Right lung (tissue), 10 donors: ENCODE measurements at places on chromosomes 12 and 14. TPM values are rescaled to one million over a fixed set of nuclear protein-coding genes. Genes with fewer than 3 reads are reported as not detected.

Gene A2M
- 1,629 TPM for polyA plus RNA-seq

DNA sequence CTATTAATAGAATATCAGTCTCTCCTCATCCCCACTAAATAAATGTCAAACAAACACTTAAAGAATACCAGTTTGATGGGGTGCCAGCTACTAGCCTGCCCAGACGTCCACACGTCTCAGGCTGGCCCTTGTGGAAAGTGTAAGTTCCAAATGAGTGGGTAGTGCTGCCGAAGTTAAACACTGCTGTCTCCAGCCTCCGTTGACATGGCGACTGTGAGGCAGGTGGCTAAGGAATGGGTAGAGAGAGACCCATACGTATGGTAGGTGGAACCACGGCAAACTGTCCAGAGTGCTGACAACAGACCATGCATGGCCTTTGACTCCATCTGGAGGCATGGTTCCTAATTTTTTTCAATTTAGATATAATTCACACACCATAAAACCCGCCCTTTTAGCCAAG lies 37.9 kb downstream of the PITPNM2 start:
- DNase-seq = no peak

GRCh38 chr14:105577314-105577861 lies 51.0 kb downstream of the TMEM121 start:
- no peak for DNase-seq

Gene SLC38A4
- 7.2 TPM for polyA plus RNA-seq

DNA sequence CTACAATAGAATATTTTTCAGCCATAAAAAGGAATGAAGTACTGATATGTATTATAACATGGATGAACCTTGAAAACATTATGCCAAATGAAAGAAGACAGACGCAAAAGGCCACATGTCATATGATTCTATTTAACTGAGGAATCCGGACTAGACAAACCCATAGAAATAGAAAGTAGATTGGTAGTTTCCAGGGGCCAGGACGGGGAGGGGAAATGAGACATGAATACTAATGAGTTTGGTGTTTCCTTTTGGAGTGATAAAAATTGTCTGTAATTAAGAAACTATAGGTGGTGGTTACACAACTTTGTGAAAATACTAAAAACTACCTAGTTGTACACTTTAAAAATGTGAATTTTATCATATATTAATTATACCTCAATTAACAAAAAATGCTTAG lies 247.6 kb downstream of the BCAT1 start:
- DNase-seq = no peak

Gene PPP1R1A
- polyA plus RNA-seq = 2.6 TPM

Gene P2RX7
- 2.2 TPM for polyA plus RNA-seq

DNA sequence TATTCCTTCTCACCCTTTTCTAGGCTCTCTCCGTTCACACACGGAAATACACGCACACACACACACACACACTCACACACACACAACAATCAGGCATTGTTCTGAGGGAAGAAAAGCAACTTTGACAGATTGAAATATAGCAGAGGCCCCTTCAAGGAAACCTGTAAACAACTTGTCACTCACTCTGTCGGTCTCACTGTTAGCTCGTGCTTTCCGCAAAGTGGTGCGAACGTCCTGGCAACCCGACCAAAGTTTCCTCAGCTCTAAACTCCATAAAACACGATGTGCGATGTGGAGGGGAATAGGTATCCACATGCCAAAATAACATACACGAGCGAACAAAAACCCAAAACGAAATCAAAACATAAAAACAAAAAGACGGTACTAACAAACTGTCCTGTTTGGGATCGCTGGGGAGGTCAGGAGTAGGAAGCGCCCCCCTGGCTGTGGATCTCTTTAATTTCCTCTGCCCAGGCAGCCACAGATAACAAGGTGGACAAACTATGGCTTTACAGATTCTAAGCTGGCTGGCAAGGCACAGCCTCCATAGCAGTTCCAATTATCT lies 822 bp upstream of the SOX5 start:
- peak; percentile 38 for DNase-seq

- no peak for DNase-seq
Observed at GRCh38 chr14:31858868-31859267, 218.2 kb upstream of the ARHGAP5 start.

Gene PTPRQ
- 5.8 TPM for polyA plus RNA-seq

Gene IFNG
- polyA plus RNA-seq = 0.12 TPM

DNA sequence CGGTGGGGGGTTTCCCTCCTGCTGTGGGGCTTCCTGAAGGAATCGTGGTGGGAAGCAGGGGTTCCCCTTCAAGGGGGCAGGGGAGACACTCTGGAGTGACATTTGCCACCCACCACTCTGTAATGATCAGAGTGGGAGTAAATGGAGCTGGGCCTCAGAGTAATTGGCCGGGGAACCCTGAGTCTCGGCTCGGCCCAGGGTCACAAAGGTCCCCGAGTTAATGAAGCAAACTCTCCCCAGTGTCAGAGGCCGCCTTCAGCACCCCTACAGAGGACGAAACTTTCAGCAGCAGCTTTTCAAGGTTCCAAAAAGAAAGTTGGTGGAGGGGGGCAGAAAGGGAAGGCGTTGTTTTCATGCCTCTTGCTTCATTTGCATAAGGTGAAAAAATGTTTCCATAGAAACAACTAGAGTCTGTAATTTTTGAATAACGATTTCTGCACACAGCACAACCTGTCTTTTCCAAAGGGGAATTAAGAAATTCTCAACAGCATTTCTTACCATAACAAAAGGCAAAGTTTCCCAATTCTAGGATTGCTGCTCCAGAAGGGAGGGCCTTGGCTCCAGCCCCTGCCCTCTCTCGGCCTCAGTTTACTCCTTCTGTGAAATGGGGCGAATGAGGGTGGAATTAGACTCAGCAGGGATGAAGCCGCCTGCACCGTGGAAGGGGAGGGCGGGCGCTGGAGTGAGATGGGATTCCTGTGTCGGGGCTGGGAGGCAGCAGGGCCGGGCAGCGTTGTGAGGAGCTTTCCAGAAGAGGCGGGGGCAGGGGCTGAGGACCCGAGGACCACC lies 67.0 kb upstream of the BEGAIN start:
- no peak for DNase-seq

- DNase-seq = no peak
Observed at GRCh38 chr12:54509617-54510016, 12.1 kb downstream of the NCKAP1L start.
